Liver (tissue), 10 donors: ENCODE measurements at places on chromosomes 12 and 14. TPM values are rescaled to one million over a fixed set of nuclear protein-coding genes. Genes with fewer than 3 reads are reported as not detected.

GRCh38 chr12:69927164-69927563, 102.1 kb downstream of the MYRFL start:
- no peak for DNase-seq
- H3K27me3 ChIP-seq, result no peaks in the 10 kb centered on the region

GRCh38 chr12:109291521-109292341, 17.4 kb downstream of the FOXN4 start:
- H3K4me3 ChIP-seq, result no peak overlapping the region
- no peak overlapping the region for H3K27ac ChIP-seq
- H3K4me1 ChIP-seq, result no peaks in the 10 kb centered on the region

DNA sequence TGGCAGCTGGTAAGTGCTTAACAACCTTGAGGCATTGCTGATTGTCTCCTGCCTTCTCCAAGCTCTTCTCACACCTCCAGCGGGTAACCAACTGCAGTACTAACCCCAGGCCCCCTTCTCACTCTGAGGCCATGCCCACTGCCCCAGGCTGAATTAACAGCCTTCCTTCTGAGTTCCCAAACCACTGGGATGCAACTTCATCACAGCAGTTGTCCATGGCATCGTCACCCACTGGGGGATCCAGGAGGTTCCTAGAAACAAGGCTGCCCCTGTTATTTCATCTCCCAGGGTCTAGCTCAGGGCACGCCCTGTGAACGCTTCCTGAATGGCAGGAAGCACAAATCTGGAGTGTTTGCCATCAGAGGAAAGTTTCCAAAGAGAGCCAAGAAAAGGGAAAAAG, 58.0 kb downstream of the SYNE3 start:
- H3K4me1 ChIP-seq, result no peaks in the 10 kb centered on the region
- H3K27me3 ChIP-seq, result no peaks in the 10 kb centered on the region
- no peak for DNase-seq
- H3K27ac ChIP-seq, result no peak overlapping the region
- H3K4me3 ChIP-seq, result no peak overlapping the region

DNA sequence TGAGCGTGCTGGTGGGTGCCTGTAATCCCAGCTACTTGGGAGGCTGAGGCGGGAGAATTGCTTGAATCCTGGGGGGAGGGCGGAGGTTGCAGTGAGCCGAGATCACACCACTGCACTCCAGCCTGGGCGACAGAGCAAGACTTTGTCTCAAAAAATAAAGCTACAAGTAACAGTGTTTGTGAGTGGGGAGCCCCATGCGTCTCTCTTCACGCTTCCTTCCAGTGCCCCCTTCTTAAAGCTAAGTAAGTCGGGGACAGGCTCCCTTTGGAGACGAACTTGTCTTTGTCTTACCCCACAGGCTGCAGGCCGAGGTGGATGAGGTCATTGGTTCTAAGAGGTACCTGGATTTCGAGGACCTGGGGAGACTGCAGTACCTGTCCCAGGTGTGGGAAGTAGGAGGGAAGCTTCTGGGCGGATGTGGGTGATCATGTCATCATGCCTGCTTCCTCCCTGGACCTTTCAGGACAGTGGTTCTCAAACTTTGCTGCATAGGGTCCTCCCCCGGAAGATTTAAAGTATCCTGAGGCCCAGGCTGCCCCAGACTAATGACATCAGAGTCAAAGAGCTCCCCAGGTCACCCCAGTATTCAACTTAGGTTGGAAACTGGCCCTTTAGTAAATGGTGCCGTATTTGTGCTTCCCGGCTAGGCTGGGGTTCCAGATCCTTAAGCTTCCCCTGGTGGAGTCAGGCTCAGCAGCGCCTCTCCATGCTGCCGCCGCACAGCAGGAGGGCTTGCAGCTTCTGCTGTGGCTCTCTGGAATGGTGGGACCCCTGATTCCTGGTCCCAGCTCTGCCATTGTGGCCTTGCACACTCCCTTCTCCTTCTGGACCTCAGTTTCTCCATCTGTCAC, 37.1 kb downstream of the CYP46A1 start:
- DNase-seq, result no peak
- H3K27ac ChIP-seq, result no peak overlapping the region
- H3K4me1 ChIP-seq, result no peaks in the 10 kb centered on the region
- H3K36me3 ChIP-seq, result no peaks in the 10 kb centered on the region

DNA sequence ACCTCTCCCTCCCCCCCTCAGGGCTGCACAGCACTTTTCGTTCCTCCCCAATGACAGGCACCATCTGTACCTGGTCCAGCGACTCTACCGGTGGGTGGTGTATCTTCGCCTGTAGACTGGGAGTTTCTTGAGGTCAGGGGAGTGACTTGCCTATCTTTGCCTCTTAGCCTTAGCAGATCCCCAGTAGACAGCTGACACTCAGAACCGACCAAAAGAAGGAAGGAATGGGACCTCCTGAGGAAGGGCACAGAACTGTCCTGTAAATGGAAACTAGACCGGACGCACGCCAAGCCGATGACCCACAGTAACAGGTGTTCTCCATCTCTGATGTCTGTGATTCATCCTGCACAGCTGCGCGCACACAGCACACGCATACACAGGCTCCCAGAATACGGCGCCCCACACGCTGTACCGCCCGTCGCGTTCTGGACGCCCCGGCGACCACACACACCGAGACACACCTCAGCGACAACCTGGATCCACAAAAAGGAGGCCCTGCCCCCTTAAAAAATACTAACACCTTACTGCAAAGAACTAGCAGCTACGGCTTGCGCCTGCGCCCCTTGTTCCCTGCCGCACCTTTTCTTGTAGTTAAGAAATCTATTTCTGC, 673 bp upstream of the TTC9 start:
- H3K4me1 ChIP-seq, result peaks cover 9% of the 10 kb centered on the region
- H3K4me3 ChIP-seq, result peak overlapping the region; percentile 7
- H3K27me3 ChIP-seq, result no peaks in the 10 kb centered on the region
- DNase-seq, result no peak

GRCh38 chr12:47231456-47231855, 151.7 kb upstream of the AMIGO2 start:
- DNase-seq, result no peak
- no peaks in the 10 kb centered on the region for H3K27me3 ChIP-seq
- H3K36me3 ChIP-seq, result no peaks in the 10 kb centered on the region
- no peak overlapping the region for H3K4me3 ChIP-seq

DNA sequence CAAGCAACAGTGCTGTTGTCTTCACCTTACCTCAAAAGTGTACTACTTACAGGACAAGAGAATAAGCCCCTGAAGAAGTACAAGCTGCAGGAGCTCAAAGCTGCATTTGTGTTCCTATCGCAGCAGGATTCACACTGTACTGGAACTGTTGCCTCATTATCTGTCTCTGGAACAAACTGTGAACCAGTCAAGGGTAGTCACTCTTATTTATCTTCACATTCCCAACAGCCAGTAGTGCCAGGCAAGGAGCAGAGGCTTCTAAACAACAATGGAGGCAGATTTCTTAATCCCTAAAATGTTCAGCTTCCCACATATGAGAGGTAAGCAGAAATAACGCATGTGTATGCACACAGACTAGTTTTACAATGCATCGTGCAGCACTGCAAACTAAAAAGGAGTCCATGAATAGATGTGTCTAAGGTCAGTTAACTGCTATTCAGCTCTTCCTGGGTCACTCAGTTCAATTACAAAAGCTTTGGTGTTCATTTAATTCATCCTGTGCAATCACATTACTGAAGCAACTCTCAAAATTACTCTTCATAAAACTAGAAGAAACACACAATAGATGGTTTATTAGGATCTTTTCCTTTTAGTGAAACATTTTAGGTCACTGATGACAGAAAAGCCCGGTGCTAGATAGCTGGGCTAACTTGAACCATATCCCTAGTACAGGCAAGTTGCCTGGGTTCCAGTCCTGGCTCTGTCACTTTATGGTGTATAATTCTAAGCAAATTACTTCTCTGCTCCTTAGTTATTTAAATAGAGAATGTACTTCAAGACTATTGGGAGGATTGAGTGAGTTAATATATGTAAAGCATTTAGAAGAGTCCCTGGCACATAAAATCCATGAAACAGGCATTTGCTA, 2.7 kb downstream of the APPL2 start:
- no peak overlapping the region for H3K4me3 ChIP-seq
- DNase-seq, result no peak
- H3K27ac ChIP-seq, result peak overlapping the region; percentile 1
- H3K4me1 ChIP-seq, result peaks cover 18% of the 10 kb centered on the region

GRCh38 chr14:73007835-73008234, 19.1 kb downstream of the ZFYVE1 start:
- peaks cover 9% of the 10 kb centered on the region for H3K36me3 ChIP-seq
- no peak overlapping the region for H3K4me3 ChIP-seq
- no peak for DNase-seq
- no peaks in the 10 kb centered on the region for H3K27me3 ChIP-seq
- peak overlapping the region; percentile 42 for H3K27ac ChIP-seq

GRCh38 chr12:45732936-45733335, 3.4 kb downstream of the ARID2 start:
- no peak overlapping the region for H3K27ac ChIP-seq
- H3K36me3 ChIP-seq, result no peaks in the 10 kb centered on the region
- DNase-seq, result no peak
- H3K4me1 ChIP-seq, result peaks cover 1% of the 10 kb centered on the region

GRCh38 chr12:115979351-115979750, 298.1 kb downstream of the MED13L start:
- no peak for DNase-seq
- no peak overlapping the region for H3K4me3 ChIP-seq
- peaks cover 3% of the 10 kb centered on the region for H3K4me1 ChIP-seq

DNA sequence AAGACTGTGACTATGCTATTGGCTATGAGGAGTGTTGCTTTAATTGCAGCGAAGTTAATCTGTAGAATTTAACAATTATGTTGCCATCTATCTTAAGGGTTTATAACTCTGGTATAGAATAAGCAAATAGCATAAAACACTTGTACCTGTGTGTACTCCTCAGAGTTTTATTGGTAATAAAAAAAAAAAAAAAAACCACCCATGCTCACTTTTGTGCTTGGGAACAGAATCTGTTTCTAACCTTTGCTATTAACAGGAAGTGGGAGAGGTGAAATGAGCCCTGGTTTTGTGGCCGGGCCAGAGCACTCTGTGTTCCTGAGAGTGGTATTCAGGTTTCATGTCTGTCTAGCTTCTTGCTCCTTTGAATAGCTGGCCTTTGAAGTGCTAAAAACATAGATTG, 53.1 kb downstream of the PDE3A start:
- H3K4me1 ChIP-seq, result no peaks in the 10 kb centered on the region
- DNase-seq, result no peak

DNA sequence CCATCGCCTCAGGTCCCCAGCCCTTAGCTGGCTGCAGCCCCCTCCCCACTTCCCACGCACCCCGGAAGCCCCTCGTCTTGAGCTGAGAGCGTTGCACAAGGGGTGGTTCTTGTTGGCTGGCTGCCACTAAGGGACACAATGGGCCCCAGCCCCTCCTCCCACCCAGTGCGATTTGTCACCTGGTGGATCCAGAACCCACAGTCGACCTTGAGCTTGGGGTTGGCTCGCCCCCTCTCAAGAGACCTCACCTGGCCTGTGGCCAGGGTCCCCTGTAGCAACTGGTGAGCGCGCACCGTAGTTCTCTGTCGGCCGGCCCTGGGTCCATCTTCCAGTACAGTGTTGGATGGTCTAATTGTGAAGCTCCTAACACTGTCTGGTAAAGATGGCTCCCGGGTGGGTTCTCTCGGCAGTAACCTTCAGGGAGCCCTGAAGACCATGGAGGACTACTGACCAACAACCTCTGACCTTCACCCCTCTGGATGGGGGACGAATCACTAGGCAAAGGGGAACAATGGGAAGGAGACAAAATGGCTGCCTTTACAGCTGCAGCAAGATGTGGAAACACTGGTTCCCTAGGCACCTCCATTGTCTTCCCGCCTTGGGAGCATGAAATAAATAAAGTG, 6.6 kb downstream of the PHB2 start:
- H3K4me1 ChIP-seq, result peaks cover 33% of the 10 kb centered on the region
- H3K4me3 ChIP-seq, result no peak overlapping the region
- DNase-seq, result no peak
- H3K36me3 ChIP-seq, result peaks cover 26% of the 10 kb centered on the region

- no peak overlapping the region for H3K4me3 ChIP-seq
- no peaks in the 10 kb centered on the region for H3K27me3 ChIP-seq
- no peak for DNase-seq
- H3K27ac ChIP-seq, result no peak overlapping the region
- H3K4me1 ChIP-seq, result peaks cover 12% of the 10 kb centered on the region
- H3K36me3 ChIP-seq, result no peaks in the 10 kb centered on the region
Observed at GRCh38 chr14:77612011-77612620, 4.3 kb downstream of the SPTLC2 start.

- H3K36me3 ChIP-seq, result no peaks in the 10 kb centered on the region
- H3K4me1 ChIP-seq, result no peaks in the 10 kb centered on the region
Observed at GRCh38 chr12:24721191-24721590, 227.7 kb downstream of the BCAT1 start.

DNA sequence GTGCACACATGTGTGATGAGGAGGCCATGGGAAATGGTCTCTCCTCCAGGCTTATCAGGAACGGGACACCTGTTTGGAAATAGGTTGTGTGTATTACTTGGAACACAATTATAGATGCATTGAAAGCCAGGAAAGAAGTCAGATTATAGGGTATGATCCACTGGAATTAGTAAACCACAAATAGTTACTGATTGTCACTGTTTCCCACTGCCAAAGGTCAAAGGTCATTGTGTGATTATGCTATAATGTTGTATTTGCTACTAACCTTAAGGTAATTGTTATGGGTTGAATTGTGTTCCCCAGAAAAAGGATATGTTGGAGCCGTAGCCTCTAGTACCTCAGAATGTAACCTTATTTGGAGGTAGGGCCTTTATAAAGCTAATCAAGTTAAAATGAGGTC, 129.9 kb upstream of the FBXO33 start:
- no peak overlapping the region for H3K27ac ChIP-seq
- no peaks in the 10 kb centered on the region for H3K4me1 ChIP-seq
- DNase-seq, result no peak
- H3K27me3 ChIP-seq, result no peaks in the 10 kb centered on the region

DNA sequence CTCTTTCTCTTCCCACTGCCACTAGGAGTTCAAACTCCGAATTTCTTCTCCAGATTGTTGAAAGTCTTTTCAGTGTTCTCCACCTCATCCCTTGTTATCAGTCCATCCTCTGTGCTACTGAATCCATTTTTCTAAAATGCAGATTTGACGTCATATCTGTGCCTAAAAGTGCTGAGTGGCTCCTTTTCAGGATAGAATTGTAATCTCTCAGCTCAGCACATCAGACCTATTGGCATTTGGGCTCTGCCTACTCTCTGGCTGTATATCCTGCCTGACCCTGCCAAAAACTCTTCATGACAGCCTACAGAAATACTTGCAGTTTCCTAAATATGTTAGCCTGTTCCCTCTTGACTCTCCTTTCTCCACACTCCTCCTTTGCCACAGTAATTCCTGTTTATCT, 1.1 kb upstream of the RABGGTA start:
- H3K27me3 ChIP-seq, result no peaks in the 10 kb centered on the region
- peaks cover 19% of the 10 kb centered on the region for H3K4me1 ChIP-seq
- no peak for DNase-seq
- H3K36me3 ChIP-seq, result peaks cover 3% of the 10 kb centered on the region
- no peak overlapping the region for H3K27ac ChIP-seq
- no peak overlapping the region for H3K4me3 ChIP-seq

PELI2 gene
- 2.9 TPM for total RNA-seq

ZNF384 gene
- total RNA-seq, result 8.5 TPM

SIX6 gene
- total RNA-seq, result not detected

NINJ2 gene
- 6.7 TPM for total RNA-seq

C12orf60 gene
- 1.5 TPM for total RNA-seq

CDH24 gene
- total RNA-seq, result 0.50 TPM

ADAMTS20 gene
- total RNA-seq, result 0.05 TPM
